ENCODE measurements at places on chromosomes 5 and 9.

GRCh38 chr9:99445920-99446319, 223.8 kb downstream of the SEC61B start:
- no peak for DNase-seq

- DNase-seq, result peak; percentile 83
These were observed 18.0 kb upstream of the STARD4 start for GRCh38 chr5:111530298-111530740.

- no peak for DNase-seq
These were observed 255.0 kb upstream of the IRX2 start for GRCh38 chr5:3006526-3006925.

- DNase-seq, result no peak
These were observed 73.3 kb upstream of the HMHB1 start for GRCh38 chr5:143738417-143739401.

- no peak for DNase-seq
These were observed 57.7 kb upstream of the MAMDC2 start for GRCh38 chr9:69985971-69986370.

- no peak for DNase-seq
These were observed 16.8 kb downstream of the AKNA start for GRCh38 chr9:114370968-114371320.

DNA sequence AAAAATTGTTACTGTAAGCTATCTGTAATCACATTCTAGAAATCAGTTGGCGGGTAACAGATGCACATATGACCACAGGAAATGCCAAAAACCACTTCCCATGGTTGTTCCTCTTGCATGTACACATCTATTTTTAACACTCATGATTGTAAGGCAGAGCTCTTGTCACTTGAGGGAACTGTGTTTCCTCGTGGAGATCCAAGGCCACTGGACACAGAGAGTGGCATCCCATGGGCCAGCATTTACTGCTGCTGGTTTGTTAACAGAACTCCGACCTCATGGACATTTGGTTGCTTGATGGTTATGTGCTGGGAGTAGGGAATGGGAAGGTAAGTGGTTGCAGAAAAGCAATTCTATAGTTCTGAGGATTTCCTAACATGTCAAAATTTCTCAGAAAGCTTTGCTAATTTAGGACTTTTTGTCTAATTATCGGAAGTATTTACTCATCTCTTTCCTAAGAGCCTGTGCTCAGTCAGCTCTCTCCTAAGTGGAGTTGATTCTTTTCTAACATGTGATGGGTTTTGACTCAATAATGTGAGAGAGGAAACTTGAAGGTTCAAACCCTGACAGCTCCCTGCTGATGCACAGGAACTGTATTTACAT, 202.0 kb upstream of the NR3C1 start:
- peak; percentile 33 for DNase-seq

GRCh38 chr9:68996462-68996861, 17.5 kb downstream of the PRKACG start:
- DNase-seq, result no peak

DNA sequence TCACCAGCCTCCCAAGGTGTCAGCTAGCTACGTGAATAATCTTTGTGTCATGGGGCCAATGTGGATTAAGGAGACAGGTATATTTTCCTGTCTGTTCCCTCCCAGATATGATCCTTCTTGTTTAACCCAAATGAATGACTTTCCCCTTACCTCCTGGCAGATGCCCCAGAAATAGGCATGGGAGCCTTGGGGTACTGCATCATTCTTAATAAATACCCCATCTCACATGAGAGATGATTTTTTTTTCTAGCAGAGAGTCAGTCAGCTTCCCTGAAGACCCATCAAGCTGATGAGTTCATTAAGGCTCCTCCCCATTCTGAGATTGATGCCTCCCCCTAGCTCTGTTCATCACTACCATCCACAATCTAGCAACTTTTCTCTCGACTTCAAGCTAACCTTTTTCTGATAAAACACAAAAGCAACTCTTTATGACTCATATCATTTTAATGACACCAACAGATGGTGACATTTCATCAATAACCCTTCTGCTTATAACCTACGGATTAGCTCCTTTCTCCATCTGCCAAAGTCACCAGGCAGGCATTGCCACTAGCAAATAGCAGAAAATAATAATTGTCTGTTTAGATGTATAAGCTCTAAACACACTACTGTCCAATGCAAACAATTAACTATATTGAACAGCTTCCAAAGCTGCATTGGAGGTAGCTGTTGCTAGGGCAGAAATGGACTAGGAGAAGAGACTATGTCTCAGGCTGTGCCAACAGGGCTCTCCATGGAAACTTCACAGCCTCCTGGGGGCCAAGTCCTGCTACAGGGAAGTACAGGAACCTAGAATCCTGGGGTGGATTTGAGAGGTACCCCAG, 143.7 kb downstream of the ACER2 start:
- DNase-seq, result no peak

DNA sequence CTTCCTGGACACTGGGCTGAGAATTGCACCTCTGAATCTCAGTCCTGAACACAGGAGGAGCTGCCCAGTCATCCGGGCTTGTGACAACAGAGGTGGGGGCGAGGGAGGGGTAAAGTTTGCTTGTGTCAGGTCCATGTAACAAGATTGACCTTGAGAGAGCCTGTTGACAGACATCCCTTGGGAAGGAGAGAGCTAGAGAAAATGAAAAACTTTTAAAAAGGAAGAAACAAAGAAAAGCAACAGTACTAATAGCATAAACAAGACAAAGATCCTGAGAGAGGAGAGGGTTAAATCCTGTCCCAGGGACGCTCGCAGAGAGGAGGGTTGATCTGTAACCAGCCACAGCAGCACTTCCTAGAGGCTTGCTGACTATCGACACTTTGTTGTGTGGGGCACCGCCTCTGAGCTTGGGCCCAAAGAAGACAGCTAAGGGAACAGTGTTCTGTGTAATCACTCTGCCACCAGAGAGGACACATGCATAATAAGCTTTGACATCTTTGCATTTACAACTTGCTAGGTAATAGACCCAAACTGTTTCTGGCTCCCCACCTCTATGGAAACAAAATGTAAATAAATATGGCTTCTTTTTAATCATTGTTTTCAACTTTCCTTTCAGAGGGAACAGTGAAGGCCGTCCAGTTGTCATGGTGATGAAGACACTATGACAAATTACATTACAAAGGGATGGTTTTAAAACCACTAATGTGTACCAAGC, 363.7 kb downstream of the CSNK1G3 start:
- no peak for DNase-seq

DNA sequence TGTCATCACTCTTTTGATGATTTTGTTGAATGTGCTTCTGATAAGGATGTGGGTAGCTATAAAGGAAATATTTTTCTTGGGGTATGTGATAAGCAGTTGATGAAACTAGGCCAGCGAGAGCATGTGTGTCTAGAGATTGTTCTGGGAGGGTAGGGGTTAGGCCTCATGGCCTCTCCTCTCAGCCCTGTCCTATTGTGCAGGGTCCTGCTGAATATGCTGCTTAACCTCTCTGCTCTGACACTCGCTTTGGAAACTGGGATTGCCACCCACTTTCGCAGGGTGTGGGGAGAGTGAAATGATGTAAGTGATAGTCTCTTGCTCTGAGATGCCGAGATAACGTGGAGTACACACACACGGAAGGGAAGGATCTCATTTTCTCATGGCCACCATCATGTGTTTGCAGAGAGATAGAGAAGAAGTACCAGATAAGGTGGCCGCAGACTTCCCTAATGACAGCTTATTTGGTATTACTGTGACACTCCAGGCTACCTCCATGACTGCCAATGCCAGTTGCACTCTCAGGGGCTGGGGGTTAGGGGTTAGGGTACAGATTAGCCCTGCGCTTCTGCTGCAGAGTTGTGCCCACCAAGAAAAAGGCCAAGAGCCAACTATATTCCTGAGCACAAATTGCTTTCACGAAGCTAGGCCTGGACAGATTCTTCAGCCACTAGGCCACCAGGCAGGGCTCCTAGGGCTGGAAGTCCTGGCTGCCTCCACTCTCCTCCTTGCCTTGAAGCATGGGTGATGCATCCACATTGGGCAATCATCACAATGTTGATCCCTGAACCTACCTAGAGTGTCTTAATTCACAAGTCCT, 25.2 kb upstream of the TNFAIP8 start:
- DNase-seq, result peak; percentile 72

DNA sequence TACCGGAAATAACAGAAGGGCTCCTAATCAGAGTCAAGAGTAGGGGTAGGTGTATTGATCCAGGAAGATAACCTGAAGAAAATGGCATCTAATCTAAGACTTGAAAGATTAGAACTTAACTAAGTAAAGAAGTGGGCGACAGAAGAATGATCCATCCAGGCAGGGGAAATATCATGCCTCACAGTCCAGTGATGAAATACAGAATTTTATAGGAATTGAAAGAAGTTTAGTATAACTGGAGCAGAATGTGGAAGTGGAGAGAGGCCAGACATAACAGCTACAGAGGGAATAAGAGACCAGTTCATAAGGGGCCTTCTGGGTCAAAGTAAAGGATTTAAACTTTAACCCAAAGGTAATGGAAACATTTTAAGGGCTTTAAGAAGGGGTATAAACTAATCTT, 42.2 kb downstream of the ERP44 start:
- DNase-seq, result no peak

- DNase-seq, result no peak
These were observed 478 bp upstream of the GGTA1 start for GRCh38 chr9:121500165-121500478.

GRCh38 chr9:21555911-21556310, 73.8 kb upstream of the IFNE start:
- DNase-seq, result no peak

DNA sequence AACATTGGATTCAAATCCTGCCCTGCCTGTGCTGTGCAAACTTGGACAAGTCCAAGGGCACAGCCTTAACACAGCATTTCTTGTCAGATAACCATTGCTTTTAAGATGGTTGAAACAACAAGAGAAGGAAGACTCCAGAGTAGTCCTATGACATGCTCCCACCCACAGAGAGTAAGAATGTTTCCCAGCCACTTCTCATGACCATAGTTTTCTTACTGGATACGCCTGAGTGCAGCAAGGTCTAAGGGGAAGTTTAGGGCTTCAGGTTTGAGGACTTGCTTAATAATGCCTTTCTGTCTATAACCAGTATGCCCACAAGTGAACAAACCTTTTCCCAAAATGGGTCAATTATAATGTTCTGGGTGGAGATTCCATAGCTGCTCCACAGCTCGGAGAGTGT, 126.4 kb downstream of the SLF1 start:
- no peak for DNase-seq

GRCh38 chr5:67202828-67203227, 6.2 kb upstream of the CD180 start:
- no peak for DNase-seq

DNA sequence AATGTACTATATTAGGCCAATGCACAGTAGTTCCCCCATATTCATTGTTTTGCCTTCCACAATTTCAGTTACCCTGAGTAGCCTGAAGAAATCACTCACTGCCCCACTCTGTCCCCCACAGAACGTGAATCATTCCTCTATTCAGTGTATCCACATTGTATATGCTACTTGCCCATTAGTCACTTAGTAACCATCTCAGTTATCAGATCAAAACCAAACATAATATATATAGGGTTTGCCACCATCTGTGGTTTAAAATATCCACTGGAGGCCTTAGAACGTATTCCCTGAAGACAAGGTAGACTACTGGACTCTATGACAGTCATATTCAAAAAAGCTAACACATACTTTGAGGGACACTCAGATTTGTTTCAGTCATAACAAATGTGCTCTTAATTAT, 465.7 kb upstream of the RGMB start:
- DNase-seq, result no peak

DNA sequence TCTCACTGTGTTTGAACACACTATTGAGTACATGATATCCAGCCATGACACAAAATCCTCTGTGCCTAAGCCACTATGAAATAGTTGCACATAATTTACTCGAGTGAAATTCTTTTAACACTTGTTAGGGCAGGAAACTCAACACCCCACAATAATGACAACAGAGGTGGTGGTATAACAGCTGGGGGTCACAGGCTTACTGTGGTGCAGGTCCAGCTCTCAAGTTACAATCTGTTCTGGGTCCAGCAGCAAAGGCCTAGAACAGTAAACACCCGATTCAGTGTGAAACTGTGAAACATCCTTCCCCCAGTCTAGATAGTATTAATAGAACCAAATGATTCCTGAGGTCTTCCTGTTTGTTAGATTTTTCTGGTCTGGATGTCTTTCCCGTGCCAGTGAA, 102.9 kb upstream of the APC start:
- no peak for DNase-seq
